Spleen (tissue), 13 donors: ENCODE measurements at places on chromosomes 2 and 18. TPM values are rescaled to one million over a fixed set of nuclear protein-coding genes. Genes with fewer than 3 reads are reported as not detected.

UCN gene
- polyA plus RNA-seq = 2.5 TPM

FAM161A gene
- polyA plus RNA-seq = 1.5 TPM

PLGLB2 gene
- 0.37 TPM for polyA plus RNA-seq

DNA sequence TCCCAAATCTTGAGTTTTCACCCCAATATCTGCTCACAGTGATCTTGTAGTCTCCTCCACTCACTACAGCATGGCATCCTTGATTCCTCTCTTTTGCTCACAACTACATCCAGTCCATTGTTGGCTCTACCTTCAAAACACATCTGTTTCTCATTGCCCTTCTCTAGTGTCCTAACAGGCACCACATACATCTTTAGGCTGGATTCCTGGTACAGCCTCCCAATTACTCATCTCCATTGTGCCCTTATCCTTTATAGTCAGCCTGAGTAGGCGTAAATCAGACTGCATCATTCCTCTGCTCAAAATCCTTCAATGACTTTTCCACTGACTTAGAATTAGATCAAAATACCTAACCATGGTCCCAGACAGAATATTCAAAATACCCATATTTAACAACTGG lies 10.7 kb upstream of the TAF1B start:
- no peaks in the 10 kb centered on the region for H3K36me3 ChIP-seq
- no peaks in the 10 kb centered on the region for H3K27me3 ChIP-seq
- no peak overlapping the region for H3K27ac ChIP-seq

GRCh38 chr18:5152343-5153020 lies 44.6 kb downstream of the AKAIN1 start:
- H3K4me1 ChIP-seq = no peaks in the 10 kb centered on the region
- H3K27ac ChIP-seq = no peak overlapping the region
- H3K36me3 ChIP-seq = no peaks in the 10 kb centered on the region
- no peak for DNase-seq
- no peak overlapping the region for H3K4me3 ChIP-seq

- no peak overlapping the region for H3K27ac ChIP-seq
- no peak overlapping the region for H3K4me3 ChIP-seq
- H3K36me3 ChIP-seq = no peaks in the 10 kb centered on the region
- H3K27me3 ChIP-seq = no peaks in the 10 kb centered on the region
- no peak for DNase-seq
These were observed 63.5 kb downstream of the CAVIN2 start for GRCh38 chr2:191783416-191783815.

- no peaks in the 10 kb centered on the region for H3K36me3 ChIP-seq
- no peak overlapping the region for H3K4me3 ChIP-seq
- DNase-seq = no peak
- no peaks in the 10 kb centered on the region for H3K27me3 ChIP-seq
- H3K27ac ChIP-seq = no peak overlapping the region
These were observed 235.4 kb upstream of the FANCL start for GRCh38 chr2:58476556-58476955.

DNA sequence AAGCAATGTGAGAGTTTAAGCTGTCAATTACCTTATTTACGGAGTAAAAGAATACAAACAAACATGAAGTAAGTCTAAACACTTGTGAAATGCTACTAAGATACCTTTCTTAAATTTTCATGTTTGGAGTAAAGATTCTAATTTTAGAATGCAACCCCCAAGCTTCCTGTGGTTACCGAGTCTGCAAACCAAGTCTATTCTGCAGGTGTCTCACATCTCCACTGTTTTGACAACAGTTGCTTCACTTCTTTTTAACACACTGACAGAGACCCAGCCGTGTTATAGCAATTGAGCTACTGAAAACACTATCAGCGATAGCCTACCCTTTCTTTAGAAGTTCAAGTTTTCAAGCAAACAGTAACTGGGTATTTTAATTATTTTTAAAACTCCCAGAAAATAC lies 608.3 kb downstream of the ERBB4 start:
- no peaks in the 10 kb centered on the region for H3K27me3 ChIP-seq
- H3K36me3 ChIP-seq = no peaks in the 10 kb centered on the region
- no peak overlapping the region for H3K4me3 ChIP-seq
- H3K27ac ChIP-seq = no peak overlapping the region
- no peaks in the 10 kb centered on the region for H3K4me1 ChIP-seq
- DNase-seq = no peak

DNA sequence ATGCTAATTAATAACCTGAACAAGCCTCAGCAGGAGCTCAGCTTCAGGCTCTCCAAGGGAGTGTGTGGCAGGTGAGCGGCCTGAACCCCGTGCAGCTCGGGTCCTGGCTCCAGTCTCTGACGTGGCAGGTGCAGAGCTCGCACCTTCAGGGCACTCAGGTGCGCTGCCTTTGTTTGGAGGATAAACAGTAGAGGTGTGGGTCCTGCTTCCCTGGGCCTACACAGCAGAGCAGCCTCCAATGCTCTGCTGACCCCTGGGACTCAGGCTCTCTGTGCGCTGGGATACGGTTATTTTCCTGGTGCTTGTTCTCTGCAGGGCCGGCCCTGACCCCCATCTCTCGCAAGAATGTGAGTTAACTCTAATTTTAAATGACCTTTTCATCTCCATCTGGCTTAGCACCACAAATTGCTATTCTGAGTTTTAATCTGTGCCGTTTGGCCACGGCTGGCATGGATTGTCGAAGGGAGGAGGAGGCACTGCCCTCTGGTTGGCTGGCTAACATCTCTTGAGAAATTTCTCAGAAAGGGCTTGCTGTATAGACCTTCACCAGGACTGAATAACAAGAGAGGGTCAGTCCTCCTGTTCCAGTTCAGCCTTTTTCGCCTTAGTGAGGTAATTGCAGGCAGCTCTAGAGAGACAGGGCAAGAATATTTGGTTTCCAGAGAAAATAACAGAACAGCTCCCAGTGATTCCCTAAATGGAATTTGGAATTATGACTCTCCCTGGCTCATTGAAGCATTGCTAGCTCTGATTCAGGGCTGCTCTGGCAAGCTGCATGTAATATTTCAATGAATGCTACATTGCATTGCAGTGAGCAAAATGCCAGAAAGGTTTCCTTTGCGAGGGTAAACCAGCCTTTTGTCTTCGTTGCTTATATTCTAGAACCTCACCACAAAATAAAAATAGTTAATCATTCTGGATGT lies 161.8 kb downstream of the DCDC2C start:
- no peaks in the 10 kb centered on the region for H3K36me3 ChIP-seq
- no peaks in the 10 kb centered on the region for H3K4me1 ChIP-seq
- H3K27ac ChIP-seq = no peak overlapping the region
- DNase-seq = no peak
- H3K4me3 ChIP-seq = no peak overlapping the region

KCNG2 gene
- 0.38 TPM for polyA plus RNA-seq

SCTR gene
- 0.42 TPM for polyA plus RNA-seq

DNA sequence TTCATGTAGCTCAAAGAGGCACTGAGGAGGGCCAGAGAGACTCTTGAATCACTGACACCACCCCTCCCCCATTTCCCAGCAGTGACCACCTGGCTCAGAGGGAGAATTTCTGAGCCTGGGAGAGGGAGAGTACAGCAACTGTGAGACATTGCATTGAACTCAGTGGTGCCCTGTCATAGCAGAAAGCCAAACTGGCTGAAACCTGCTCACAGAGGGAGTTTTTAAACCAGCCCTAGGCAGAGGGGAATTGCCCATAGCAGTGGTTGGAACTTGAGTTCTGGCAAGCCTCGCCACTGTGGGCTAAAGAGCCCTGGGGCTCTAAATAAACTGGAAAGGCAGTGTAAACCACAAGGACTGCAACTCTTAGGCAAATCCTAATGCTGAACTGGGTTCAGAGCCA lies 243.1 kb downstream of the ADCYAP1 start:
- no peaks in the 10 kb centered on the region for H3K4me1 ChIP-seq
- H3K27ac ChIP-seq = no peak overlapping the region
- H3K27me3 ChIP-seq = no peaks in the 10 kb centered on the region
- H3K4me3 ChIP-seq = no peak overlapping the region

TCF4 gene
- polyA plus RNA-seq = 14.6 TPM

GRCh38 chr2:241068136-241068941 lies 33.7 kb downstream of the MTERF4 start:
- H3K4me3 ChIP-seq = no peak overlapping the region
- peaks cover 10% of the 10 kb centered on the region for H3K27me3 ChIP-seq
- H3K27ac ChIP-seq = no peak overlapping the region
- H3K36me3 ChIP-seq = peaks cover 33% of the 10 kb centered on the region
- DNase-seq = no peak
- H3K4me1 ChIP-seq = peaks cover 6% of the 10 kb centered on the region

GRCh38 chr2:230930928-230931555 lies 6.0 kb upstream of the GPR55 start:
- DNase-seq = peak; percentile 51
- no peaks in the 10 kb centered on the region for H3K4me1 ChIP-seq
- H3K4me3 ChIP-seq = no peak overlapping the region
- no peaks in the 10 kb centered on the region for H3K36me3 ChIP-seq

PDE11A gene
- 0.02 TPM for polyA plus RNA-seq

REG3A gene
- 0.93 TPM for polyA plus RNA-seq

RPIA gene
- polyA plus RNA-seq = 34.3 TPM

DNA sequence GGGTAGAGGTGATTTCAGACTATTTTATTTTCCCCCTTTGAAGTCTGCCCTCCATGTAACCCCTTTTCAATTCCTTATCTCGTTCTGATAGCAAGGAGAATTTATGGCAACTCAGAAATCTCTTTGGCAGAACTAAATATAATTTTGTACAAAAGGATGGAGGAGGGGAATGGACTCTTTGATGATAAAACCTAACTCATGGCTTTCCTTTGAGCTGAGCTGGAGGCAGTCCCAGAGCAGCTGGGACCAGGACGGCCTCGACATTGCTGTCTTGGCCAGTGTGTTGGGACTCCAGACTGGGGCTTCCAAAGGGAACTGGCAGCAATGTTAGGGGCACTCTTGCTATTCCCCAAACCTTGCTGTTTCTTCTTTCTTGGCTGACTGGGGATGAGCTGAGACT lies 47.7 kb downstream of the PAX8 start:
- no peaks in the 10 kb centered on the region for H3K36me3 ChIP-seq
- H3K27me3 ChIP-seq = no peaks in the 10 kb centered on the region
- no peak overlapping the region for H3K27ac ChIP-seq
- H3K4me1 ChIP-seq = no peaks in the 10 kb centered on the region
- H3K4me3 ChIP-seq = no peak overlapping the region

ANTXR1 gene
- polyA plus RNA-seq = 6.0 TPM

GRCh38 chr2:64516651-64517510 lies 7.2 kb upstream of the AFTPH start:
- no peaks in the 10 kb centered on the region for H3K4me1 ChIP-seq
- H3K27me3 ChIP-seq = no peaks in the 10 kb centered on the region
- DNase-seq = no peak
- H3K36me3 ChIP-seq = no peaks in the 10 kb centered on the region
- H3K27ac ChIP-seq = no peak overlapping the region

DNA sequence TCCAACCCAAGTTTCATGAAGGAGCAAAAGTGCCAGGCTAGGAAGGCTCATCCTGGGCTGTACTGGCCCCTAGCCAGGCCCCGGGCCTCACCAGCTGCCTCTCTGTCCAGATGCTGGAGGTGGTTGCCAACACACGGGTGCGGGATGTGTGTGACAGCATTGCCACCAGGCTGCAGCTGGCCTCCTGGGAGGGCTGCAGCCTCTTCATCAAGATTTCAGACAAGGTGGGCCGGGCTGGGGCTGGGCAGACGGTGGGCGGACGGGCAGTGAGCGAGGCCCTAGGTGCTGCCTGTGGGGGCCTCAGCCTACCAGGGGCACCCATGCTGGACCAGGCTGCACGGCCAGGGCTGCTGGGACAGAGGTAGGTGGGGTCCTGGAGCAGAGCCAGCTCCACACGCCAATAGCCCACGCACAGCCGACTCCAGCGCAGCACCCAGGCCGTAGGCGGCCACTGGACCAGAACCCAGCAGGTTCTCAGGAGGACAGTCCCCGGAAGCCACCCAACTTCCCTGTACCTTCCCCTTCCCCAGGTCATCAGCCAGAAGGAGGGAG lies 11.8 kb upstream of the GPR17 start:
- peak overlapping the region; percentile 93 for H3K27ac ChIP-seq
- peak; percentile 83 for DNase-seq
- peaks cover 100% of the 10 kb centered on the region for H3K4me1 ChIP-seq
- H3K36me3 ChIP-seq = peaks cover 12% of the 10 kb centered on the region
- H3K4me3 ChIP-seq = no peak overlapping the region

BBS5 gene
- 3.4 TPM for polyA plus RNA-seq

GRCh38 chr18:42436222-42436765 lies 481.3 kb downstream of the PIK3C3 start:
- H3K36me3 ChIP-seq = no peaks in the 10 kb centered on the region
- H3K4me1 ChIP-seq = no peaks in the 10 kb centered on the region

DNA sequence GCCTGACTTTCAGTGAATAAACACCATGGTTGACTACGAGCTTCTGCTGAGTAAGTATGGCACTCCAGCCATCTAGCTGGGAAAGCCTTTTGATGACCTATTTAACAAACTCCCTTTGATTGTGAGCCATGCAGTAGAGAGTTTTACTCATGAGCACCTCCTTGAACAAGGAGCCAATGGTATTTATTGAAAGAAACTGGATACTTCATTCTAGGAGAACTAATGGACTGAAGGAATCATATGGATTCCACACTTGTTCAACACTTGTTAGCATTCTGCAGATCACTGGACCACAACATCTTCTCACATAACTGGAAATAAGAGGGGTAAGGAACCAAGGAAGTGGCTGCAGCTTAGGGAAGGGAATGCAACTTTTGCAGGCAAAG lies 320.9 kb upstream of the ETAA1 start:
- no peaks in the 10 kb centered on the region for H3K27me3 ChIP-seq
- H3K36me3 ChIP-seq = no peaks in the 10 kb centered on the region
- no peak for DNase-seq
- no peak overlapping the region for H3K4me3 ChIP-seq

DNA sequence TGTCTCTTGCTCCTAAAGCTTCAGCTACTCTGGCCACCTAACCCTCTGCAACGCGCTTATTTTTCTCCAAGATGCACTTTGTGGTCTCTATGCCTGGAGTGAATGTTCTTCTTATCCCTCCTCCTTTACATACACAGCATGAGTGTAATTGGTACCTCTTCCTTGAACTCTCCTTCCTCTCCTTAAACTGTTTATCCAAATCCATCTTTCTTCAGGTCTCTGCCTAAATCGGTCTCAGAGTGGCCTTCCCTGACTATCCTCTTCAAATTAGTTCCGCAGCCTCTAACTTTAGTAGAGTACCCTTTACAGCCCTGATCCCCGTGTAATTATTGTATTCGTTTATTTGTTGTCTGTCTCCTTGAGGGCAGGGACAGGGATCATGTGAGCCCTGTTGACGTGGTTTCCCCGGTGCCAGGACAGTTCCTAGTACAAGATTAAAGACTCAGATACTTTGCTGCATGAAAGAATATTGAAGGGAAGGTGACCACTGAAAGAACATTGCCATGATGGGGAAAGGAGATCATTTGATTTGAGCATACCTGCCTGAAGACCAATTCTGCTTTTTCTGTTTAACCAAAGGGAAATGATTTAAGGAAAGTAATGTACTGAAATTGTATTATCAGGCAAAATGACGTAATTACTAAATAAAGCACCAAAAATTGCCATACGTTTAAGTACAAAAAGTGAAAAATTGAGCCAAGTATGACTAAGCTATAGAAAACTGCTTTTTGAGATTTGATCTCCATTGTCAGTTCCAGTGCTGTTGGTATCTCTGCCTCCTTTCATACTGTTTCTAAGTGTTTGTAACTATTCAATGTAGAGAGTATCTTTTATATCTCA lies 1.2 kb downstream of the CNOT9 start:
- no peak for DNase-seq

- H3K27ac ChIP-seq = no peak overlapping the region
- no peak for DNase-seq
- H3K27me3 ChIP-seq = no peaks in the 10 kb centered on the region
These were observed 1004.1 kb upstream of the NRXN1 start for GRCh38 chr2:52036024-52036423.

TBR1 gene
- not detected for polyA plus RNA-seq
